ENCODE measurements at places on chromosomes 13 and 19.
A peak's percentile ranks its signal among the peaks of the same experiment; 100 is the strongest.

GRCh38 chr19:18487576-18488402 is 34.1 kb downstream of the ELL start:
- no peak for DNase-seq

- no peak for DNase-seq
Measured at GRCh38 chr19:36547001-36547732, 19.1 kb upstream of the ZNF260 start.

DNA sequence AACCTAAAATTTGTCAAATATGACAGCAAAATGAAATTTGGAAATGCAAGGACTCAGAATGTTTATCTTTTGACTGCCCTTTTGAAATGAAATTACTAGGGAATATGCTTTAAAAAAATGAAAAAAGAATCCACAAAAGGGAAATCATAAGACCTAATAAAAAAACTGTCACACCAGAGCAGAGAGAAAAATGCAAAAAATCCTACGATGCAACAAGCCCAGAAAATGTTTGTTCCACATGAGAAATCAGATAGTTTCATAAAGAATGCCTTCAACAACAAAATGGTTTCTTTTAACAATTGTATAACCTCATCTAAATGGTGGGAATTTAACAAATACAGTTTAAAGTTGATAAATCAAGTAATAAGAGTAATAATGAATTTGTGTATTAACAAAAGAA is 8.0 kb downstream of the LPAR6 start:
- DNase-seq = no peak

DNA sequence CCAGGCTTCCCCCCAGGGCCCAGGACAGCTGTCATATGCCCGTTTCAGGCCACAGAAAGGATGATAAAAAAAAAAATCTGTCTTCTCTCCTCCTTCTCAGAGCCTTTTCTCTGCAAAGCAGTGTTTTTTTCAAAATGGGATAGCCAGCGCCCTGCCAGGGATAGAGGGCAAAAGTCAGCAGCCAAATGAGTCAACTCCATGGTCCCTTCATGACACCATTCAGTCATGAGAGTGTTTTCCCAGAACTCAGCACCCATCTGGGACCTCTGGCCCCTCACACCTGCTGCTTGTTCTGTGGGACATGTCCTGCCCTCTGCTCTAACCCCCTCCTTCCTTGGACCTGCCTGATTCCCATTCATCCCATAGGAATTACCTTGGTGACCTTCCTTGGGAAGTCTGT is 95.0 kb downstream of the CYSLTR2 start:
- no peak for DNase-seq

DNA sequence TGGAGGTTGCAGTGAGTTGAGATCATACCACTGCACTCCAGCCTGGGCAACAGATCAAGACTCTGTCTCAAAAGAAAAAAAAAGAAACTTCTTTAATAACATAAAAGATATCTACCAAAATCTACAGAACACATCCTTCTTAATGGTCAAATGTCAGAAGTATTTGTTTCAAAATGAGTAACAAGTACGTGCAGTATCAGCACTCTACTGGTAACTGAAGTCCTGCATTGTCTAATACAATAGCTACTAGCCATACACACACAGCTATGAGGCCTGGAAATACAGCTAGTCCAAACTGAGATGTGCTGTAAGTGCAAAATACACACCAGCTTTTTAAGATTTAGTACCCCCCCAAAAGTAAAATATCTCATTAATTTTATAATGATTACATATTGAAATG is 88.1 kb downstream of the TSC22D1 start:
- no peak for DNase-seq

- DNase-seq = no peak
Measured at GRCh38 chr19:44617110-44617880, 3.9 kb downstream of the IGSF23 start.

DNA sequence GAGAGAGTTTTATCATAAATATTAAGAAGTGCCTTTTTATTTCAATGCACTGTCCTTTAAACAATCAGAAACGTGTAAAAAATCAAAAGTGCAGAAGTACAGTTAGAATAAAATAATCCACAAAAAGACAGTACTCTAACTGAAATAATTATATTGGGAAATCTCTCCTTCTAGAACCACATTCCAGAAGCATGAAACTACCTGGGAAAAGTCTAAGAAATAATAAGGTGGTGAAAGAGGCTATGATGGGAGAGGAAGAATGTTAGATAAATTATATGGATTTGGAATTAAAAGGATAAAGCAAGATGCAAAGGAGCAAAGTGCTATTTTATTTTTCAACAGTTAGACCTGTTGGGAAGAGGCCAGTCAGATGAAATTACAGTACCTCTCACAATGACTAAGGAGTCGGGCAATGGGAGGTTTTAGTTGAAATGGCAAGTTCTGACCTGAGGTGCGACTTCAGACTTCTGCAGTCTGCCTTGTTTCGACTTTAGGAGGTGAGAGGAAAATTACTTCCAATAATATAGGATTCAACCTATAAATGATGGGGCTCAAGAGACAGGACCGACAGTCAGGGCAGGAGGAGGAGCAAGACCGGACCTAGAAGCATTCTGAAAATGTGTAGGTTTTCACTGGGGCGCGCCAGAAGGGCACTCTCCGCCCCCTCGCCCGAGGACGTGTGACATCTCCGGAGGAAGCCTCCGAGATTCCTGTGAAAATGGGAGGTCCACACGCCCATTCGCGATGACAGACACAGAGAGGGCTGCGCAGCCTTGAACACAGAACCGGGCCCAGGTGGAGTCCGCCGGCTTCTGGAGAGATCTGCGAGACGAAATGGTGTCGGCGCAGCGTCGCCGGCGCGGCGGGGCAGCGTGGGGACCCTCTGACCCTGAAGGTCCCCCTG is 717 bp downstream of the SPRYD7 start:
- DNase-seq = peak; percentile 31

DNA sequence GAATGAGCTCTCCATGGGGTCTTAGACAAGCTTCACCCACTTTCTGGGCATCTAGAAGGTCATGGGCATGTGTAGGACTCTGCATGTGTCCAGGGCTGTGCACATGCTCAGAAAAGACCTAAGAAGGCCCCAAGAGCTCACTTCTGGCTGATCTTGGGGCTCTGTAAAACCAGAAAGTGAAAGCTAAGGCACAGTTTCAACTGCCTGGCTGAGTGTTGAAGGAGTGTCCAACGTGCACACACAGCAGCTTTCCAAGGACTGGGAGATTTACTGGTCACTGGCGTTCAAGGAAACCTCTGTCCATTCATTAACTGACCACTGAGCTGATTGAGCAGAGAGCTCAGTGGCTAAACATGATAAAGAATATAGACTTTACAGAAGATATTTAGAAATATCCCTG is 137.9 kb downstream of the KATNAL1 start:
- DNase-seq = no peak

DNA sequence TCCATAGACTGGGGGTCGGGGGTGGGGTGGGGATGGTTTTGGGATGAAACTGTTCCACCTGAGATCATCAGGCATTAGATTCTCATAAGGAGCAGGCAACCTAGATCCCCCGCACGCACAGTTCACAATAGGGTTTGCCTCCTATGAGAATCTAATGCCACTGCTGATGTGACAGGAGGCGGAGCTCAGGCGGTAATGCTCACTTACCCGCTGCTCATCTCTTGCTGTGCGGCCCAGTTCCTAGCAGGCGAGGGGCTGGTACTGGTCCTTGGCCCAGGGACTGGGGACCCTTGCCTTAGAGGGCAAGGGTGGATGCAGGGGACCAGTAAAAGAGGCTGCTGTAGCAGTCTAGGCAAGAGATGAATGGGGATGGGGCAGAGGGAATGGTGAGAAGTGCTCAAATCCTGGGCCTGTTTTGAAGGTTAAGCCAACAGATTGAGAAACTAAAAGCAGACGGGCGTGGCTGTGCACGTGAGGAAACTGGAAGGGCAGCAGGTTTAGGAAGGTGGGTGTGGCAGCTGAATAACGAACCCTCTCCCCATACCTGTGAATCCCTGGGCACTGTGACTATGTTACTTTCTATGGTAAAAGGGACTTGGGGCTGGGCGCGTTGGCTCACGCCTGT is 1.5 kb upstream of the ERICH4 start:
- no peak for DNase-seq

GRCh38 chr19:54373781-54374631 is 9.3 kb upstream of the LAIR1 start:
- no peak for DNase-seq

DNA sequence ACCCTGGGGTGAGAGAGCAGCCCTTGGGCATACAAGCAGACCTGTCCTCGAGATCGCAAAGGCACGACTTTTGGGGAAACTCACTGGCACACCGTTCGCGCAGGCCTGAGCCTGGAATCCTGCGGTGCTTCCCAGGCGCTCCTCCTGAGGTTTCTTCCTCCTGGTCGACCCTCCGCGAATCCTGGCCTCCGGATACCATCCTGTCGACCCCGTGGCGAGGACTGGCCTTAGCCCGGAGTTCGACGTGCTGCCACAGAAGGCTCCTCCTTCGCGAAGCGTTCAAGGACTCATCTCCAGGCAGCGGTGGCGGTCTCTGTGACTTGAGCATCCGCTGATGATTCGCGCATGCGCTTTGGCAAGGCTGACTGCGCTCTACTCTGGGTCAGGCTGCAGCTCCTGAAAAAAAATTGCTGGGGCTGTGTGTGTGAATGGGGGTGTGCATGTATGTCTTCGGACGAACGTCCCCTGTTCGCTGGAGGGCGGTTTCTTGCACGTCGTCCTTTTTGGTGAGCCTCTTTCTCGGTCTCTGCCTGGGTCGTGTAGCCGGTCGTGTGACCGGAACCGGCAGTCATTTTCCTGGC is 64.4 kb upstream of the ZNF527 start:
- no peak for DNase-seq

DNA sequence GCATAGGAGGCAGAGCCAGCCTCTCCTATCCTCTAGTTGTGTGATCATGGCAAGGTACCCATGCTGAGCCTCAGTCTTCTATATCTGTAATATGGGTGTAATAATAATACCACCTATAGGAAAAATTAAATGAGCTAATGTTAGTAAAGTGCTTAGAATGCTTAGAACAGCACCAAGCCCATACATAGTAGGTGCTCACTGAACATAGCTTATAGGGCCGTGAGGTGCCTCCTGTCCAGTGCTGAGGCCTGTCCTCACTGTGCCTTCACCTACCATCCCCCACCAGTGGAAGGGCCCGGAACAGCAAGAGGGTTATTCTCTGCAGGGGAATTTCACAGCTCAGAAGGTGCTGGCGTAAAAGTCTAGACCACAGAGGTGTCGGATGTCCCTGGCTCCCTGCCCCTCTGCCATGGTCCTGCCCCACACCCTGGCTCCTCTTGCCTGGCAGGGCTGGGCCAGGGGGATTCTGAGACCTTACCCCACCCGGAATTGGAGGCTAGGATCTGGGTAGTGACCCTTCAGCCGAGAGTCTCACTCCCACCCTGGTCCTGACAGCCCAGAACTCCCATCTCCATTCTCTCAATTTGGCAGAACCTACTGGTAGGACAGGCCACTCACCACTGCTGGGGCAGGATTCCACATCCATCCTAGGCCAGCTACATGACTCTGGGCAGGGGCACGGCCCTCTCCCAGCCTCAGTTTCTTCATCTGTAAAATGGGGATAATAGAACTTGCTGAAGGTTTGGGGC is 2.2 kb upstream of the SCN1B start:
- DNase-seq = no peak

- DNase-seq = no peak
Measured at GRCh38 chr19:28427376-28428083, 785.4 kb downstream of the UQCRFS1 start.

DNA sequence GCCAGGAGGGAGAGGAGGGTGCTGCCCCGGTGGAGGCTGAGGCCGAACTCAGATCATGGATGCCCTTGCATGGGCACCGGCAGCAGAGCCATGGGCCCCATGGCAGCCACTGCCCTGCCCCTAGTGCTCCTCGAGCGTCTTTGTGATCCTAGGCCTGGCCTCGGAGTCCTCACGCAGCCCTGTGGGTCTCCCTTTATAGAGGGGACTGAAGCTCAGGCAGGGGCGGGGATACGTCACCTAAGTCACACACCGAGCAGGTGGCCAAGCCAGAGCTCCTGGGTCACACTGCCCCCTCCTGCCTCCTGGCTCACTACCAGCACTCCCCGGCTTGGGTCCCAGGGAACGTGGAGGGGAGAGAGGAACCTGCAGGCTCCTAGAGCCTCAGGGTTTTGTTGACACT is 28.7 kb downstream of the DHX34 start:
- no peak for DNase-seq

GRCh38 chr19:18586306-18586705 is 2.3 kb upstream of the REX1BD start:
- no peak for DNase-seq

DNA sequence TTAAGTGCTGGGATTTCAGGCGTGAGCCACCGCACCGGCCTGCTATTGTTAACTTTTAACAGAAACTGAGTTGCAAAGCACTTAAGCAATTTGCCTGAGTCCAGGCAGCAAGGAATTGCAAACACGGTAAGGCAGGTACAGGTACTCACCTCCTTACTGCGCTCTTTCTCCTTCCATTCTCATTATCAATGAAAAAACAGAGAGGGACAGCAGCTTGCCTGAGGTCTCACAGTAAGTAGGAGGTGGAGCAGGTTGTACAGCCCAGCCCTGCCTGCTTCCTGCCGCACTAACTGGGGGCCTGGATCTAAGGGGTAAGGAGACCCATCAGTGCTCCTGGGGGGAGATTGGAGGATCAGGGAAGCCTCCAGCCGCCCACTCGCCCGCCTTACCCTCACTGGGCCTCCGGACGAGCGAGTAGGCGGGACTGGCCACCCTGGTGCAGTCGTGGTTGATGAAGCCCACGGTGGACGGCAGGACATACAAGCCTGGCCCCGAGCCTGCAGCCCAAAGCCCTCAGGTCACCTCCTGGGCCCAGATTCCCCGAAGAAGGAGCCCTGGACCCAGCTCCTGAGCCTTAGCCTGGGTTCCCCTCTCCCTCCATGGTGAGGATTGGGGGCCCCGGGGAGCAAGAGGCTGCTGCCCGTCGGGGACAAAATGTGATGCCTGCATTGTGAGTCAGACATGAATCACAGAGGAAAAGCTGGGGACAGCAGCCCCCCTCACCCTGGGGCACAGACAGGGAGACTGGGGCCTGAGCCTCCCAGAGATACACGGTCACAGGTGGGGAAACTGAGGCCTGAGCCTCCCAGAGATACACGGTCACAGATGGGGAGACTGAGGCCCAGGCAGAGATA is 11.4 kb upstream of the SHC2 start:
- peak; percentile 85 for DNase-seq

- no peak for DNase-seq
Measured at GRCh38 chr13:36675213-36675536, 1.4 kb downstream of the SERTM1 start.

GRCh38 chr13:44498969-44499368 is 77.2 kb downstream of the TSC22D1 start:
- no peak for DNase-seq

GRCh38 chr19:16316506-16316882 is 8.1 kb upstream of the KLF2 start:
- no peak for DNase-seq

DNA sequence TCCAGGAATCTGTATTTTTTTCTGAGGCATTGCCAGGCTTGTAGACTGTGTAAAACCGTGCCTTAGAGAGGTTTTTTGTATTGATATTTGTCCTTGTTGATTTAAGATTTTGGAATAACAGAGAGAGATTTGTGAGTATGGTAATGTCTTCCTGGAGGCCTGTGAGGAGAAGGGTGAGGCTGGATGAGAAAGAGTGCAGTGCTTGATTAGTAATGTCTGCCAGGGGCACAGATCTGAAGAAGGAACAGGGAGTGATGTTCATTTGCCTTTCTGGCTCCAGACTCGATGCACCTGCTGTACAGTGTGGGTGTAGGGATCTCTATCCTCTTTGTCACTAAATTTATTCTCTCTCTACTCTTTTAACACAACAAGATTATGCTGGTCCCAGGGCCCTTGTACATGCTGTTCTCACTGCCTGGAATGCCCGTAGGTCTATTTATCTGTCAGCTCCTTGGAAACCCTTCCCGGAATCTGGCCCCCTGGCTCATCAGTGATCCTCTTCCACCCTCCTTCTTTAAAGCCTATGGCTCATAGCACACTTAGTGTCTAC is 4.2 kb downstream of the FIZ1 start:
- DNase-seq = no peak

- no peak for DNase-seq
Measured at GRCh38 chr13:30724778-30725177, 10.6 kb upstream of the ALOX5AP start.

Data from H54 (cell line).